Cardiac muscle cell (in vitro differentiated cells and primary cell): ENCODE measurements at places on chromosomes 5 and 9. TPM values are rescaled to one million over a fixed set of nuclear protein-coding genes. Genes with fewer than 3 reads are reported as not detected.

GRCh38 chr5:148924817-148925216 lies 98.4 kb downstream of the ADRB2 start:
- DNase-seq: no peak

- no peak for DNase-seq
These were observed 82.7 kb downstream of the SFXN1 start for GRCh38 chr5:175561085-175561484.

- no peak for DNase-seq
These were observed 157.2 kb downstream of the EFNA5 start for GRCh38 chr5:107513337-107514085.

GRCh38 chr9:100472788-100473275 lies at the start of gene TMEFF1:
Gene TMEFF1, plus strand, starts transcription at chr9:100473149. Its CDS starts 396 bp downstream, at chr9:100473545.
- peak; percentile 18 for DNase-seq

DNA sequence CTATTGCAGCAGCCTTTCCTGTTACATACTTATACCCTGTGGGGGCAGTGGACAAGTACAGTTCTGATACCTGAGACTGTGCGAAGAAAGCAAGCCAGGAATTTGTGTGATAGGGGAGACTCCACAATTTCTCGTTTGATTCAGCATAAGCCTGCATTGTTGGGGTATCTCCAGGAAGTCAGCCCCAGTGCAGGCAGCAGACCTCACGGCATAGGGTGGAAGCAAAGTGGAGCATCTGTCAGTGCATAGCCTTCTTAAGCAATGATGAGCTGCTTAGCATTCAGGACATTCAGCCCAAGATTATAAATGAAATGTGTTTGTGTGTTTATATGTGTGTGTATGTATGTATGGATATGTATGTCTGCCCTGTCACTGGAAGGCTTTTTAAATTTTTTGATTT lies 157.0 kb downstream of the SH3GL2 start:
- DNase-seq: no peak

GRCh38 chr9:137988701-137989100 lies 111.1 kb downstream of the CACNA1B start:
- DNase-seq: no peak

DNA sequence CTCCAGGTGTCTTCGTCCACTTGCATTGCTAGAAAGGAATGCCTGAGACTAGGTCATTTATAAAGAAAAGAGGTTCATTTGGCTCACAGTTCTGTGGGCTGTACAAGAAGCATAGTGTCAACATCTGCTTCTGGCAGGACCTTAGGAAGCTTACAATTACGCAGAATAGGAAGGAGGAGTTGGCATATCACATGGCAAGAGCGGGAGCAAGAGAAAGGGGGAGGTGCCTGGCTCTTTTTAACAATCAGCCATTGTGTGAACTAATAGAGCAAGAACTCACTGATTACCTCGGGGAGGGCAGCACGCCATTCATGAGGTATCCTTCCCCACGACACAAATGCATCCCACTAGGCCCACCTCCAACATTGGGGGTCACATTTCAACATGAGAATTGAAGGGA lies 134.4 kb upstream of the EFNA5 start:
- DNase-seq: peak; percentile 6

GRCh38 chr5:133921069-133921468 lies 47.4 kb downstream of the C5orf15 start:
- DNase-seq: no peak

DNA sequence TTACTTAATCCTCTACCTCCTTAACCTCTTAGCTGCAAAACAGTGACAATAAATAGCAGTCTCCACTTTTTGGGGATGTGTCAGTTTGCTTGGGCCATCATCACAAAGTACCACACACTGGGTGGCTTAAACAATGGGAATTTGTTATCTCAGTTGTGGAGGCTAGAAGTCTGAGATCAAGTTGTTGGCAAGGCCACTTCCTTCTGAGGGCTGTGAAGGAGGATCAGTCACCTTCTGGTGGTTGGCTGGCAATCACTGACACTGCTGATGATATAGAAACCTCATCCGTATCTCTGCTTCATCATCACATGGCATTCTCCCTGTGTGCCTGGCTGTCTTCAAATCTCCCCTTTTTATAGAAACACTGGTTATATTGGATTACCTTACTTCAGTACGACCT lies 187.1 kb upstream of the TBC1D2 start:
- no peak for DNase-seq

DNA sequence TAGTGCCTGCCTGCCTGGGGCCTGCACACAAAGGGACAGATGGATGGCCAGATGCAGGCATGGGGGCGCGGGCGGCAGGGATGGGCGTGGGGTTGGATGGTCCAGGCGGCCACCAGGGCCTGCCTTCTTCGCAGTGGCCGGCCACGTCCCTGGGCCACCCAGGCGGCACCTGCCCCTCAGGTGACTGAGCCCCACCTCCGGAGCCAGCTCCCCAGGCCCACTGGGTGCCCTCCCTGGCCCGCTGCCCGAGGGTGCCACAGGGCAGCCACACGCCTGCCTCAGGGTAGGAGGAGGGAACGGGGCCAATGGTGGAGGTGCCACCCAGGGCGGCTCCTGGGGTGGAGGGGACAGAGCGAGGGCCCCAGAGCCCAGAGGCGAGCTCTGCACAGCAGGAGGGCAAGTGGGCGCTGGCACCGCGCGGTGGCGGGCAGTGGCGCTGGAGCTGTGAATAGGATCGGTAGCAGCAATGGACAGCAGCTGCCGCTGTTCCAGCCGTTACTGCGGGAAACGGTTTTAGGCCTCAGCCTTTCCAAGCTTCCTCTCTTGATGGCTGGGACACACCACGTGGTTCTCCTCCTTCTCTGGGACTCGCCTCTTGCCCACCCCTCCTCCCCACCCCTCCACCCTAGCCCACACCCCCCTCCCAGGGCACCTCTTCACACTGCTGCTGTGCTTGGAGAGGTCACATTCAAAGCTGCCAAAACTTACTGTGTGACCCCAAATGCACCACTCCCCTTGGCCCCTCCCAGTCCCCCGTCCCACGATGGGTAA lies 19.1 kb downstream of the LHX3 start:
- no peak for DNase-seq

GRCh38 chr5:3163626-3164025 lies 412.1 kb upstream of the IRX2 start:
- no peak for DNase-seq

DNA sequence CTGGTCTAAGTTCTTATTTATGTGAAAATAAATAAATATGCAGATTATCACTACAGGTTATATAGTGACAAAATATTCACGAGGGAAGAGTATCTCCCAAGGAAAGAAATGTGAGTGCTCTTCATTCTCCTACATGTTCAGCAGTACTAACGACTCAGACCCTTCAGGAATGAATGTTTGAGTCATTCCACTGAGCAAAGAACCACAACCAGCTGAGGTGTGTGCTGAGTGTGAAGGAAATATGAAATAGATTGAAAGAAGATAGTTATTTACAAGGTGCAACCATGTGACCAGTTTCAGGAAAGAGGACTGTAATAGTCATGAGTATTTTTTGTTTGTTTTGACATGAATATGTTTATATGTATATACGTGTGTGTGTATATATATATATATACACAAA lies 228.7 kb downstream of the TUSC1 start:
- no peak for DNase-seq

GRCh38 chr9:35791297-35791921 lies at the start of gene NPR2:
Gene NPR2, plus strand, starts transcription at chr9:35791591. Its CDS starts 818 bp downstream, at chr9:35792409.
- DNase-seq: peak; percentile 78

DNA sequence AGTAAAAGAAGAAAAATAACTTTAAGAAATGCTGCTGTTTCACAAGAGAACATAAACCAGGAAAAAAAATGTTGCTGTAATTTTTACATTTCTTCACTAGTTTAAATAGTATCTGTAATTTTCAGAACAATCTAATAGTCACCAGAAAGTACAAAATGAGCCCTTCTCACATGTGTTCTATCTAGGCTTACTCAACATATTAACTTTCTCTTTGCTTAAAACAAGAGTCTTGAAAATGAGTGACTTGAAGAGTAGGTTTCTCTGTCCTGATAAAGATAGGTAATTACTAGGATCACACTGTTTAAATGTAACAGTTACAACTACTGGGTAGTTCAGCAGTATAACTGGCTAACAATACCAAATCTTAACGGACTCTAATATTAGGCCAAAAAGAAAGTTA lies 37.5 kb downstream of the CLINT1 start:
- DNase-seq: no peak

DNA sequence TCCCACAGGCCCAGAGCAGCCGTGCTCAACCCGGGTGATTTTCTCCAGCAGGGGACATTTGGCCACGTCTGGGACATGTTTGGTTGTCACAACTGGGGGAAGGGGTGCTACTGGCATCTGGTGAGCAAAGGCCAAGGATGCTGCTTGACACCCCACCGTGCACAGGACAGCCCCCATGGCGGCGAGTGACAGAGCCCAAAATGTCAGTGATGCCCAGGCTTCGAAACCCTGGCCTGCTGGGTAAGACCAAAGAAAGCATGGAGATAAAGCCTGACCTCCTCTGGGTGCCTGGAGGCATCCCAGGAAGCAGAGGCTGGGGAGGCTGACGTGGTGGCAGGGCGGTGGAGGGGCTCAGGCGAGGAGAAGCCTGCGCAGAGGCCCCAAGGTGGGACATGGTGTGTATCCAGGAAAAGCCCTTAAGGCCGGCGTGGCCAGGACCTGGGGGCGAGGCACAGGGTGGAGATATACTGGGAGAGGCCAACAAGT lies 66.4 kb downstream of the ZNF354C start:
- DNase-seq: no peak

DNA sequence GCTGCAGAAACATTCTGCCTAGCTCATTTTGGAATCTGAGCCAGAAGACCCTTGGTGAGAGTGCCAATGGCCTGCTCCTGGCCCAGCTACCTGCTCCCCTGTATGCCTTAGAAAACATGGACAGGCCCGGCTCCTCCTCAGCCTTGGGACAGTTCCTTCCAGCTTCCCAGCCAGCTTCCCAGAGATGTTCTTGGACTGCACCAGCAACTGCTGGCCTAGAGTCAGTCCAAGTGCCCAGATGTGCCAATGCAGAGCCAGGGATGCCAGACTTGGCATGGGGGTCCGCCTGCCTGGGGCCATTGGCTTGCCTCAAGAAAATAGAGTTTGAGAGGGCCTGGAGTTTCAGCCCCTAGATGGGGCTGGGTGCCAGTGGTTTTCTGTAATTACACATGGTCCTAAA lies 142.2 kb upstream of the TRIM32 start:
- DNase-seq: no peak

GRCh38 chr9:18907927-18908625 lies 124.9 kb downstream of the SAXO1 start:
- DNase-seq: no peak

DNA sequence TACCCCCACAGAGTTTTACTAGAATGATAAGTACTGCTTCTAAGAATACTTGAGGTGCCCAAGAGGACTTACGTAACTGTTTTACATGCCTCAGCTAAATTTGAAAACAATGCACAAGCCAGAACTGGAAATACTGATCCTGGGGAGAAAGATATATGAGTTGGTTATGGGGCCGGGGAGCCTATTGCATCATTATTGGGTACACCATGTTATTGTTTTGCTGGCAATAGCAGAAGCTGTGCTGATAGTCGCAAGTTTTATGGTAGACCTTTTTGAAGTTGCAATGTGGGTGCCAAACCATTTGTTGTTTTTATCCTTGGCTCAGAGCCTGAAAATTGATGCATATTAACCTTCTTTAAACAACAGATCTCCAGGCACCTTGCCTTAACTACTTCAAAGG lies 108.4 kb upstream of the DHFR start:
- DNase-seq: peak; percentile 20

DNA sequence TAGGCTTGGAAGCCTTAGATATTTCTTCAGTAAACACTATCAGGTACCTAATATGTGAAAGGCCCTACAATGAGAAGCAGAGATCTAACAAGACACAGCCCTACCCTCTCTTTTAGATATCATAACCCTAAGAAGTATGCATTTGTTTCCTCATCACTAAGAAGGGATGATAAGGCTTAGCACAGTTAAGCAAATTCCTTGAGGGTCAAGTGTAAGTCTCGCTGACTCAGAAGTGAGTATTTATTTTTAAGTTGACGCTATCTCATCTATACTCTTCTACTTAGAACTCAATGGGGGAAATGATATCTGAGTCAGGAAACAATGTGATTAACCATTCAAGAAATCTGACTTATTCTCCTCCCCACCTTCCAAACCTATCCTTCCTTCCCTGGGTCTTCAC lies 149.7 kb downstream of the ESM1 start:
- no peak for DNase-seq

GRCh38 chr5:172063463-172064235 lies 57.2 kb upstream of the FBXW11 start:
- DNase-seq: no peak

SLC25A2 gene
- not detected in 2 replicates for polyA plus RNA-seq

GABRB2 gene
- polyA plus RNA-seq: 3.3 and 3.6 TPM in 2 replicates

SERF1A gene
- polyA plus RNA-seq: 25.3 and 31.6 TPM in 2 replicates

NEURL1B gene
- 4.6 and 7.6 TPM in 2 replicates for polyA plus RNA-seq

TAS2R1 gene
- not detected in 2 replicates for polyA plus RNA-seq
